Panc1 (cell line): ENCODE measurements at places on chromosomes 12 and 14.

- peaks cover 20% of the 10 kb centered on the region for H3K27me3 ChIP-seq
- H3K27ac ChIP-seq, result no peak overlapping the region
- no peak overlapping the region for H3K4me3 ChIP-seq
- H3K36me3 ChIP-seq, result no peaks in the 10 kb centered on the region
- H3K4me1 ChIP-seq, result no peaks in the 10 kb centered on the region
- no peak for DNase-seq
These were observed 1.6 kb downstream of the CACNA1C start for GRCh38 chr12:2054091-2055018.

GRCh38 chr12:68189821-68190242 is 30.3 kb upstream of the IFNG start:
- H3K27ac ChIP-seq, result no peak overlapping the region
- DNase-seq, result no peak

DNA sequence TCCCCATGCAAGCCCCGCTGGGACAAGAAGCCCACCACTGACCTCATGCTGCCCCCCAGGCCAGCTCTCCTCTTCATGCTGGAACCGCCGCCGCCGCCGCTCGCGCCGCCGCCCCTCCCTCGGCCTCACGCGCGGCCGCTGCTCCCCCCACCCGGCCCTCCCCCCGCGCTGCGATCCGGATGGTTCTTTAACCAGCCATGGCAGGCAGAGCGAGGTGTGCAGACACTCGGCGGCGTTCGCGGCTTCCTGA is at the start of gene DCAF5:
DCAF5 (minus strand) TSS at position 218 of the 250 bp plus-strand sequence; CDS start at position 77, 141 bp downstream.
- H3K27me3 ChIP-seq, result no peaks in the 10 kb centered on the region
- peaks cover 25% of the 10 kb centered on the region for H3K4me1 ChIP-seq
- peak within 1 kb of the TSS; percentile 66 for H3K4me3 ChIP-seq
- H3K36me3 ChIP-seq, result peaks cover 3% of the 10 kb centered on the region
- peak within 1 kb of the TSS; percentile 83 for H3K27ac ChIP-seq
- DNase-seq, result no peak

GRCh38 chr14:103561381-103562178 is 877 bp downstream of the BAG5 start:
- H3K27ac ChIP-seq, result peak overlapping the region; percentile 85
- H3K4me3 ChIP-seq, result peak overlapping the region; percentile 89
- H3K4me1 ChIP-seq, result peaks cover 42% of the 10 kb centered on the region
- DNase-seq, result no peak

- peak overlapping the region; percentile 29 for H3K4me3 ChIP-seq
- no peaks in the 10 kb centered on the region for H3K27me3 ChIP-seq
- H3K36me3 ChIP-seq, result no peaks in the 10 kb centered on the region
These were observed 30.6 kb downstream of the PPFIBP1 start for GRCh38 chr12:27554421-27555186.

- H3K4me1 ChIP-seq, result no peaks in the 10 kb centered on the region
- DNase-seq, result no peak
- no peaks in the 10 kb centered on the region for H3K36me3 ChIP-seq
- H3K27ac ChIP-seq, result no peak overlapping the region
- no peaks in the 10 kb centered on the region for H3K27me3 ChIP-seq
These were observed 26.5 kb downstream of the CRACR2A start for GRCh38 chr12:3726456-3726855.

GRCh38 chr14:102209224-102209966 is 69.7 kb downstream of the WDR20 start:
- H3K4me3 ChIP-seq, result no peak overlapping the region
- H3K27ac ChIP-seq, result no peak overlapping the region
- peaks cover 2% of the 10 kb centered on the region; the same call in 1 of the 2 replicates for H3K36me3 ChIP-seq
- no peak for DNase-seq
- no peaks in the 10 kb centered on the region for H3K27me3 ChIP-seq

GRCh38 chr12:83153177-83153576 is 466.5 kb downstream of the TMTC2 start:
- DNase-seq, result no peak
- no peak overlapping the region for H3K4me3 ChIP-seq
- H3K4me1 ChIP-seq, result no peaks in the 10 kb centered on the region
- no peak overlapping the region for H3K27ac ChIP-seq

GRCh38 chr12:90965204-90965603 is 10.2 kb upstream of the CCER1 start:
- no peaks in the 10 kb centered on the region for H3K4me1 ChIP-seq
- H3K4me3 ChIP-seq, result no peak overlapping the region
- no peaks in the 10 kb centered on the region for H3K36me3 ChIP-seq
- H3K27ac ChIP-seq, result no peak overlapping the region

GRCh38 chr12:3218228-3219171 is 141.3 kb downstream of the TSPAN9 start:
- H3K27me3 ChIP-seq, result no peaks in the 10 kb centered on the region
- no peaks in the 10 kb centered on the region for H3K4me1 ChIP-seq
- H3K27ac ChIP-seq, result no peak overlapping the region
- DNase-seq, result no peak
- no peaks in the 10 kb centered on the region for H3K36me3 ChIP-seq

GRCh38 chr12:20264608-20265114 is 103.7 kb upstream of the PDE3A start:
- no peak overlapping the region for H3K4me3 ChIP-seq
- no peaks in the 10 kb centered on the region for H3K27me3 ChIP-seq
- DNase-seq, result no peak
- no peaks in the 10 kb centered on the region for H3K4me1 ChIP-seq
- H3K27ac ChIP-seq, result no peak overlapping the region
- no peaks in the 10 kb centered on the region for H3K36me3 ChIP-seq

DNA sequence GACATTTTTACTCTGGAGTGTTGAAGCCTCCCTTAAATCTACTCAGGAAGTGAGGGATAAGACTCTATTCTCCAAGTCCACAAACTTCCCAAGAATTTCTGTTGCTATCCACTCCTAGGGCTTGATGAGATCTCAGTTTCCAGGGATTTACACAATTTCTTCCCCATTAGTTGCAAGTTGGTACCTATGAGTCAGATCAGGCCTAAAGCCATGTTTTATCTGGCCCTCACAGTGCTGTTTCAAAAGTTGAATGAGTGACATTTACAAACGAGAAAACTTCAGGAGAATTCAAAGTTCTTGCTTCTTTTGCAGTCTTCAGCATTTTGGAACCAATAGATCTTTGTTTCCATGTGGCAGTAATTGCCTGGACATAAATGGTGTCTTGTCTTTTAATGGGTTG is 156.4 kb upstream of the SYT10 start:
- H3K27me3 ChIP-seq, result no peaks in the 10 kb centered on the region
- DNase-seq, result no peak
- no peak overlapping the region for H3K4me3 ChIP-seq
- H3K36me3 ChIP-seq, result no peaks in the 10 kb centered on the region
- no peaks in the 10 kb centered on the region for H3K4me1 ChIP-seq
- no peak overlapping the region for H3K27ac ChIP-seq

DNA sequence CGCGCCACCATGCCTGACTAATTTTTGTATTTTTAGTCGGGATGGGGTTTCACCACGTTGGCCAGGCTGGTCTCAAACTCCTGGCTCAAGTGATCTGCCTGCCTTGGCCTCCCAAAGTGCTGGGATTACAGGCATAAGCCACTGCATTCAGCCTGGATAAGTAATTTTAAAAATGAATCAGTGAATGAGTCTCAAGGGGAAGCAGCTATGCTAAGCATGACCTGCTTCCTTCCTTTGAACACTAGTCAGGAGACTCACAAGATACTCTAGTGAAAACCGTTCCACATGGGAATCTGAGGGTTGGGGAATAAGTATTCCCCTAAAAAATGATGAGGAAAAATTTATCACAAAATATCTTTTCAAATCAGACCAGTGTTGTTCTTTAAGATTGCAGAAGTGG is 10.7 kb upstream of the FAM234B start:
- no peak overlapping the region for H3K4me3 ChIP-seq
- H3K36me3 ChIP-seq, result no peaks in the 10 kb centered on the region
- no peaks in the 10 kb centered on the region for H3K4me1 ChIP-seq
- no peak overlapping the region for H3K27ac ChIP-seq
- no peaks in the 10 kb centered on the region for H3K27me3 ChIP-seq

- H3K4me3 ChIP-seq, result peak overlapping the region; percentile 48
- no peaks in the 10 kb centered on the region; the same call in 1 of the 2 replicates for H3K27me3 ChIP-seq
- peaks cover 10% of the 10 kb centered on the region for H3K4me1 ChIP-seq
- no peak overlapping the region; the same call in 1 of the 2 replicates for H3K27ac ChIP-seq
- H3K36me3 ChIP-seq, result no peaks in the 10 kb centered on the region
These were observed 68.5 kb upstream of the CAPRIN2 start for GRCh38 chr12:30823156-30823699.

DNA sequence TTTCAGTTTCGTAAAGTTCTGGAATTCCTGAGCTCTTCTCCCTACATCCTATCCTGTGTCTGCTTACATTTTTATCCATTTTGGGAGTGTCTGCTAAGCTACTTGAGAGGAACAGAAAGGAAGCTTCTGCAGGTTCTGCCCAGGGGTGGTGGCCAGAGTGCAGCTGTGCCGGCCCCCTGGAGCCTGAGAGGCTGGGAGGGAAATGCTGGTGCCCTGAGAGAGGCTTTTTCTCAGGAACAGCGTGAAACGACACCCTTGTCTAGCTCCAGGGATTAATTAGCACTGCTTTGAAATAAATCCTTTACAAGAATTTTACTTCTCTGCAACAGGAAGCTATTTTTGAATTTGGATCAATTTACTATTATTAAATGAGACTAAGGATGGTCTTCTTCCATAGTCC is 165.4 kb downstream of the SLC15A5 start:
- DNase-seq, result no peak
- H3K4me1 ChIP-seq, result no peaks in the 10 kb centered on the region
- H3K27ac ChIP-seq, result no peak overlapping the region
- no peak overlapping the region for H3K4me3 ChIP-seq

- no peak for DNase-seq
- H3K4me3 ChIP-seq, result no peak overlapping the region
- no peaks in the 10 kb centered on the region for H3K27me3 ChIP-seq
- no peaks in the 10 kb centered on the region for H3K4me1 ChIP-seq
- no peaks in the 10 kb centered on the region for H3K36me3 ChIP-seq
- no peak overlapping the region for H3K27ac ChIP-seq
These were observed 318.6 kb downstream of the ITPR2 start for GRCh38 chr12:26514364-26514763.

DNA sequence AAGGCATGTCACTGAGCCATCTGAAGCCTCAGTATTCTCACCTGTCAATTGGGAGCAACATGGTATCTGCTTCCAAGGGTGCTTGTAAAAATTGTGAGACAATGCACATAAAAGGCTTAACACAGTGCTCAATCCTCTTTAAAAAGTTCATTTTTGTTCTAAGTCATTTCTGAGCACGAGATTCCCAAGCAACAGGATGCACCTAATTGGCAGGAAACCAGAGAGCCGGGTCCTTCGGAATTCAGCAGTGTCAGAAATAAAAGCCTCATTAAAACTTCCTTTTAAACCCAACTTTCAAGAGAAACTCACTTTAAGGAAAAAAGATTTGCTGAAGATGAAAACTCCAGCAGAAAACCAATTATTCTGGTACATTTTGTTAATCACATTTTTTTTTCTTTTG is 112.4 kb upstream of the NOS1 start:
- no peak overlapping the region for H3K4me3 ChIP-seq
- H3K27ac ChIP-seq, result no peak overlapping the region
- H3K27me3 ChIP-seq, result no peaks in the 10 kb centered on the region

DNA sequence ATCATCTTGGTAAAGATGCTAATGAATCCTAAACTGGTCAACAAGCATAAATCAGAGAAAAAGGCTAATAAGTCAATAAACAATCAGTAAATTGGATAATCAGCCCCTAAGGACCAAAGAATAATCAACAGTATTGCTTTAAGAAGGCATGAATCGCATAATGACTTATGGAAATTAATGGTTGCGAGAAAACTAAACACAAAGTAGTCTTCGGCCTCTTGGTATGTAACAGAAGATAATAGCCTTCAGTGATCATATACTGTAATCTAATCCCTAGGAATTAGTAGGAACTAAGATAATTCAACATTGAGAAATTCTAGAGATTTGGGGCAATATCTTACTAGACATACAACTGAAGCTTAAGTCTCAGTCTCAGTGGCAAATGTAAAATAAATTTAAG is 122.1 kb downstream of the PRKCH start:
- no peaks in the 10 kb centered on the region for H3K4me1 ChIP-seq
- H3K27me3 ChIP-seq, result no peaks in the 10 kb centered on the region; the same call in none of the 2 replicates
- no peak overlapping the region for H3K4me3 ChIP-seq

DNA sequence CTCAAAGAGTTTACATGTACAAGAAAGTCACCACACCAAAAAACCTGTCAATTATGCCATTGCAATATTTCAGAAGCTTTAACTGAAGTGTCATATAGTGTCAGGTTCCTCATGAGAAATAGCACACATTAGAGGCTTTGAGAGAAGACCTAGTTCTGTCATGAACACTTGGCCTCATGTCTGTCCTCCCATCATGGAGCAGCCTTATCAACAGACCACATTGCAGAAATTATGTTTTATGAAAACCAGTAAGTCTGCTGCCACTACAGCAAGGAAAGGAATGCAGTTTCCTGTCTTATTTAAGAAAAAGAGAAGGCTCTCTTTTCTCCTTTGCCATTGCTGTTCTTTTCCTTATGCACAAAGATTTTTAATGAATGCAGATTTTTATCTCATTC is 26.2 kb upstream of the CLEC2D start:
- no peak overlapping the region for H3K4me3 ChIP-seq
- peaks cover 3% of the 10 kb centered on the region; the same call in 1 of the 2 replicates for H3K4me1 ChIP-seq
- no peak overlapping the region for H3K27ac ChIP-seq
- no peaks in the 10 kb centered on the region for H3K36me3 ChIP-seq
